ENCODE measurements at places on chromosomes 4 and X.
A peak's percentile ranks its signal among the peaks of the same experiment; 100 is the strongest.

GRCh38 chr4:107423677-107424405, 296.2 kb downstream of the PAPSS1 start:
- H3K27ac ChIP-seq, result no peak overlapping the region
- no peaks in the 10 kb centered on the region for H3K36me3 ChIP-seq
- H3K4me1 ChIP-seq, result no peaks in the 10 kb centered on the region
- no peaks in the 10 kb centered on the region for H3K27me3 ChIP-seq

GRCh38 chr4:71545168-71545567, 206.3 kb downstream of the SLC4A4 start:
- H3K36me3 ChIP-seq, result no peaks in the 10 kb centered on the region
- no peak for DNase-seq
- H3K27ac ChIP-seq, result no peak overlapping the region
- H3K27me3 ChIP-seq, result no peaks in the 10 kb centered on the region
- no peaks in the 10 kb centered on the region for H3K4me1 ChIP-seq

DNA sequence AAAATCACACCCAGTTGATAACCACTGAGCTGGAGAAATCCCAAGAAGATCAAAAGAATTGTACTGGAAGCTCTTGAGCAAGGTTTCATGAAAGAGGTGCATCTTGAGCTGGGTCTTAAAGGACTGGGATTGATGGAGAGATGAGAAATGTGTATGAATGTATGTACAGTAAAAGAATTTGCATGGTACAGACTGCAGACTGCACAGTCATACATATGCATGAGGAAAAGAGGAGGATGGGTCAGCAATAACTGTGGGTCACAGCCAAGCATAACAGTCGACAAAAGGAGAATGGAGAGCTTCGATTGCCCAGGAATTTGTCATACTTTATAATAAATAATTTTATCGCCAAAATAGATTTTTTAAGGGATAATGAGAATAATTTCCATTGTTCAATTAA, 4.8 kb upstream of the RELL1 start:
- no peak overlapping the region for H3K4me3 ChIP-seq
- peaks cover 9% of the 10 kb centered on the region for H3K4me1 ChIP-seq
- DNase-seq, result no peak
- H3K27me3 ChIP-seq, result no peaks in the 10 kb centered on the region
- no peaks in the 10 kb centered on the region for H3K36me3 ChIP-seq

DNA sequence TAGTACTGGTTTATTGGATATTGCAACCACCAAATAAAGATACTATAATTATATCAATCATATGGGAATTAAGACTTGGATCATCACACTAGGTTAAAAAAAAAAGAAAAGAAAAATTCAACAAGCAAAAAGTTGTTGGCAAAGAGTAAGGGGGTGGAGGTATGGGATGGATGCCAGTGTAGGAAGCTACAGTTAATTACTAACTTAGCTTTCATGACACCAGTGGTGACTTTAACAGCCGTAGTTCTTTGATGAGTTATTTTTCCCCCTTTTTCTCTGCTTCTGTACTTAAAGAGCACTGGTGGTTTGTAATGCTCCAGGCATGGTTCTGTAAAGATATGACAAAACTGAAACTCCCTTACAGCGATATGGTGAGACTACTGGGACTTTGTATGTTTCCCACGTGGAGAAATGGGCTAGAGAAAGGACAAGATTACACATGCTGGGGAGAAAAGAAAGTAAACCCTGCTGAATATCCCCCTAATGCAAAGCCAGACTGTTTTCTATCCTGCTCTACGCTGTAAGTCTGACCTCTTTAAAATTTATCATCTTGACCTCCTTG, 210.8 kb downstream of the SPOCK3 start:
- no peaks in the 10 kb centered on the region for H3K36me3 ChIP-seq
- H3K27me3 ChIP-seq, result no peaks in the 10 kb centered on the region
- H3K27ac ChIP-seq, result no peak overlapping the region
- H3K4me3 ChIP-seq, result no peak overlapping the region

DNA sequence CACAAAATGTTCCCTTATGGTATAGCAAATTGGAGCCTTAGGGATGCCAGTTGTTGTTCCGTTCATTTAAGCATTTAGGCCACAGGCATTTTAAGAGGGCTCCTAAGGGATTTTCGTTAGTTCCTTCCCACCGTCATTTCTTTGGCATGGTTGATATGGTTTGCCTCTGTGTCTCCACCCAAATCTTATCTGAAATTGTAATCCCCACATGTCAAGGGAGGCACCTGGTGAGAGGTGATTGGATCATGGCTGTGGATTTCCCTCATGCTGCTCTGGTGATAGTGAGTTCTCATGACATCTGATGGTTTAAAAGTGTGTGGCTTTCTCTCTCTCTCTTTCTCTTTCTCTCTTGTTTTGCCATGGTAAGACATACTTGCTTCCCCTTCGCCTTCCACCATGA, 104.1 kb downstream of the ASB9 start:
- H3K4me3 ChIP-seq, result no peak overlapping the region
- DNase-seq, result no peak
- no peaks in the 10 kb centered on the region for H3K27me3 ChIP-seq

DNA sequence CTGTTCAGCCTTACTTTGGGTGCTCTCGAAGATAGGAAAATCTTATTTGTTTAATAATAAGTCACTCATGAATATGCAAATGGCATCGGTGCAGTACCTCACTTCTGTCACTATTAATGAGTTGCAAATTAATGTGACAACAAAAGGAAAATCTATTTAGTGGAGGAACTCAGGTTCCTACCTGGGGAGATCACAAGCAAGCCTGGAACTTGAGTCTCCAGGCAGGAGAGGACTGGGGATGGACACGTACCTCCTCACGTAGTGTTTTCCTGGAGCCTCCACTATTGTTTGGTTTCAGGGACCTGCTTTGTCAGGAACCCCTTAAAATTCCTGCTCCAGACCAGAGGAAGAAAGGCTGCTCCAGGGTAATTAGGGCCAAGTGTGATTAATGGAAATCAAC, 82.1 kb downstream of the BCOR start:
- no peak overlapping the region for H3K4me3 ChIP-seq
- no peak for DNase-seq
- H3K4me1 ChIP-seq, result no peaks in the 10 kb centered on the region
- H3K27ac ChIP-seq, result peak overlapping the region; percentile 90
- H3K36me3 ChIP-seq, result no peaks in the 10 kb centered on the region
- H3K27me3 ChIP-seq, result peaks cover 4% of the 10 kb centered on the region

DNA sequence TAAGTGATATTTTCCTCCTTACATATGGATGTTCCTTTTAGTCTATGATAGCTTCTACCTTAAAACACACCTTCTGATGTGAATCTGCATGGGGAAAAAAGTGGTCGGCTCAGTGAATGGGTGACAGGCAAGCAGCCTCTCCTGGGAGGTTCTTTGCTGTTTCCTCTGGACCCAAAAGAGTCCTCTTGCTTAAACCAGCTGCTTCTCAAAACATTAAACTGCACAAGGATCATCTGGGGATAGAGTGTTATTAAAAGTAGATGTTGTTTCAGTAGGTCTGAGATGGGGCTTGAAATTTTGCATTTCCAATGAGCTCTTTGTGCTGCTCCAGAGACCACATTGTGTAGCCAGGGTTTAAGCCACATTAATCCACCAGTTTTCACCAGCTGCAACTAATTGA, 452.9 kb downstream of the IL1RAPL1 start:
- no peak overlapping the region for H3K27ac ChIP-seq
- no peaks in the 10 kb centered on the region for H3K27me3 ChIP-seq
- no peaks in the 10 kb centered on the region for H3K4me1 ChIP-seq
- no peaks in the 10 kb centered on the region for H3K36me3 ChIP-seq
- no peak overlapping the region for H3K4me3 ChIP-seq

DNA sequence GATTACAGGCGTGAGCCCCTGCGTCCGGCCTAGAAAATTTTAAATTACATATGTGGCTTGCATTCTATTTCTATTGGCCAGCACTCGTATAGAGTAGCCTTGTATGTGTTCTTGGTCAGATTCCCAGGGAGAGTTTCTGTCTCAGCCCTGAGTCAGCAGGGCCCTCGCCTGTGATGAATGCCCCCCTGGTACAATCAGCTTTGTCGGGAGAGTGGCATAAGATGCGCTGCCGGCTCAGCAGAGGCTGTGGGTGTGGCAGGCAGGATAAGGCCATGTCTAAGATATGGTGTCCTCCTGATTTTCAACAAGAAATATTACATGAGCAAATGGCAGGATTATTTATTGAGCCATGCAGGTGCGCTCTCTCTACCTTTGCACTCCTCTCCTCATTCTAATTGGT, 1.6 kb upstream of the REELD1 start:
- H3K27ac ChIP-seq, result no peak overlapping the region
- H3K4me3 ChIP-seq, result no peak overlapping the region
- no peaks in the 10 kb centered on the region for H3K4me1 ChIP-seq
- no peak for DNase-seq
- H3K27me3 ChIP-seq, result no peaks in the 10 kb centered on the region
- no peaks in the 10 kb centered on the region for H3K36me3 ChIP-seq

- H3K4me1 ChIP-seq, result peaks cover 29% of the 10 kb centered on the region
- H3K36me3 ChIP-seq, result no peaks in the 10 kb centered on the region
- H3K4me3 ChIP-seq, result no peak overlapping the region
Measured at GRCh38 chr4:101187841-101188240, 159.5 kb downstream of the PPP3CA start.

- peak within 1 kb of the TSS; percentile 74 for H3K27ac ChIP-seq
- peaks cover 4% of the 10 kb centered on the region for H3K36me3 ChIP-seq
- H3K4me3 ChIP-seq, result peak within 1 kb of the TSS; percentile 67
Measured at GRCh38 chrX:154458116-154458953, at the start of gene PLXNA3. PLXNA3 (plus strand) TSS chrX:154458281; CDS start chrX:154460184, 1,903 bp downstream.

GRCh38 chr4:44157611-44158277, 290.9 kb downstream of the KCTD8 start:
- no peaks in the 10 kb centered on the region for H3K36me3 ChIP-seq
- H3K4me3 ChIP-seq, result no peak overlapping the region
- H3K27ac ChIP-seq, result no peak overlapping the region
- DNase-seq, result no peak

GRCh38 chr4:54228056-54228527, 1.0 kb upstream of the PDGFRA start:
- peak overlapping the region; percentile 68 for H3K27ac ChIP-seq
- no peaks in the 10 kb centered on the region for H3K36me3 ChIP-seq
- peaks cover 66% of the 10 kb centered on the region for H3K4me1 ChIP-seq
- H3K27me3 ChIP-seq, result peaks cover 52% of the 10 kb centered on the region
